Effector memory CD8-positive, alpha-beta T cell (primary cell): ENCODE measurements at places on chromosomes 11 and 22.

DNA sequence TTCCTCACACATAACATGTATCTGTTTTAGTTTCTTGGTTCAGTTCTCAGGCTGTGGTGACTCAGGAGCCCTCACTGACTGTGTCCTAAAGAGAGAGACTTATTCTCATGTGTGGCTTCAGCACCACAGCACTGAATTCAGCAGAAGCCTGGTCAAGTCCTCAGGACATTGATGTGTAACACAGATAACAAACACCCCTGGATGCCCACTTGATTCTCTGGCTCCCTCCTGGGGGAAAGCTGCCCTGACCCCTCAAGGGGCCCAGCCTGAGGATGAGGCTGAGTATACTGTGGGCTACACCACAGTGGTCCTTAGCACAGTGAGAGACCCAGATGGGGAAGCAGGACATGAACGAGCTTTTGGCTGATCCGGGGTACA lies 87.2 kb upstream of the VPREB1 start:
- DNase-seq = no peak

DNA sequence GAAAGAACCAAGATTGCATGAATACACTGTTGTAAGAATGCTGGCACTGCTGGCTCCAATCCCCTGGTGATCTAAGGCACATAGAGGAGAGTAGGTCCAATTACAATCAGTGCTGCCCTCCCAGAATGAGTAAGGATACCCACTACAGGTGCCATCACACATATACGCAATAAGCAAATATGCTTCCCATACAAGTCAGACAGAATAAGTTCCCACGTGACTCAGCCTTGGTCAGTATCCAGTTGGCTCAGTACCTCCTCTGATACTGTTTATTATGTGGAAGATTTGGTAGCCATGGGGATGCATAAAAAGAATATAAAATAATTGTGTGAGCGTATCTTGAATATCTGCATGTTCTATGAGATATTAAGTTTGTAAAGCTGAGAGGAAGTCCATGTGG lies 8.9 kb upstream of the OR2D3 start:
- DNase-seq = no peak

DNA sequence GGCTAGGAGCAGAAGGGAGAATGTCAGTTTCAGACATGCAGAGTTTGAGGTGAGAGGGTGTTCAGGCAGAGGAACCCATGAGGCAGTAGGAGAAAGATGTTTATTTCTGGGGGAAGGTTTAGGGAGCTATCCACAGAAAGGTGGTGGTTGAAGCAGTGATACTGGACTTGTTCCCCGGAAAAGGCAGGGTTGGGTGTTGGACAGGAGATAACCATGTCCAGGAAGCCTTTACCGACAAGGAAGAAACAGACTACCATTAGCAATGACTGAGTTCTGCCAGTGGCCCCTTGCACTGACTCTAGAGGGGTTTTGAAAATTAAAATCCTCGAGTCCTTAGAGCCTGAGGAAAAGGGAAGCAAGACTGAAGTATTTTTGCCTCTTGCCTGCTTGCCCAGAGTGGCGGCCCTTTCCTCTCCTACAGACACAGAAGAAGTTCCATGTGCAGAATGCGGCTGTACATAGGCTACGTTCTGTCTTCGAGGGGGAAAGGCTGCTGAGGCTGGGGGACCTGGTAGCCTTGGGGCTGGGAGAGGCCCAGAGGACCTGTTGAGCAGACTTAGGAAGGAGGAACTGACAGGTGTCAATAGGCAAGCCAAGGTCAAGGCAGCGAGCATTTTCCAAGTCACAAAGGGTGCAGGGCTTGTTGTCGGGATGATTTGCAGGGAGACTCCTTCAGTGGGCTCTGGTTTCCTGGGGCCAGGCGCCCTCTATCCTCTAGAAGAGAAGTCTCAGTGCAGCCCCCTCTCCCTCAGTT lies 146.7 kb downstream of the LDLRAD3 start:
- no peak for DNase-seq

DNA sequence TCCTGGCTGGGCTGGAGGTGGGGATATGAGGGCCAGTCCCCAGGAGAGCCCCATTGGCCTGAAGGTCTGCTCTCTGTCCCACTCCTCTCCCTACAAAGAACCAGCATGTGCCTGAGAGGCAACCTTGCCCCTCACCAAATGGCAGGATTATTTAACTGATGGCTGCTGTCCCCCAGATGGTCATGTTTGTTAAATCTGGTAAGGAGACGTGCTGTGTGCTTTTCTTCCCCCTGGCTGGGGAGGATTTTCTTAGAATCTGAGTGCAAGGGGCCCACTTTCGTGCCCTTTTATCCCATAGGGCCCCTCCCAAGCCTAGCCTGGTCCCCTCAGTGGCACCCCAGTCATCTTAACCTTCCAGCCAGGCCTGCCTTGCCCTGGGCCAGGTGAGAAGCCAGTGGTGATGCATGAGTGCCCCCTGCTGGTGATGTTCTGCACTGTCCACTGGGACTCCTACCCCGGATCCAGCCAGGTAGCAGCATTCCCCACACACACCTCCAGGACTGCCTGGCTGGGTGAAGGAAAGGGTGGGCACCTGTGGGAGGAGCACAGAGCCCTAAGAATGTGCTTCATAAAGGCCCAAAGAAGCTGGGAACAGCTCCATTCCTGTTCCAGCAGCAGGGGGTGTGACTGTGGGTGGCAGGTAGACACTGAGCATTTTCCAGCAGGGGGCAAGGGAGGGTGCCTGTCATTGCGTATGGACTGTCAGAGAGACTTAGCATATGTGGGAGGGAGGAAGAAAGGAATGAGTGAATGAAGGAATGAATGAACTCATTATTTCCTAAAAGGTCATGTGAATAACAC lies 28.9 kb downstream of the MFNG start:
- peak; percentile 88 for DNase-seq

DNA sequence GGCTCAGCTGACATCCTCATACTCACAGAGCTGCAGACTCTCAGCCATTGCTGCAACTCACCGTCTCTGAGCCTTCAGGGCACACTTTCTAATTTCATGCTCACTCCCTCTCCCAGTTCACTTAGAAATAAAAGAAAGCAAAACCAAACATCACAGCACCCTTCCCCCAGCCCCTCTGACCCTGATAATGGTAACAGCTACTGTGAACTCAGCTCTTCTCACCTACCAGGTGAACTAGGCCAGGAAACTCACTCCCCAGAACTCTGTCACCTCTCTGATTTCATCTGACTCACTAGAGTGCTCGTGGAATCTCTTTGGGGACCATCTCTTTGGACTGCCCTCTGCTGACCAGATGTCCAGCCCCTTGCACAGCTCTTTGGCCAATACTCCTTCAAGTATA lies 14.5 kb upstream of the PARVA start:
- peak; percentile 32 for DNase-seq

DNA sequence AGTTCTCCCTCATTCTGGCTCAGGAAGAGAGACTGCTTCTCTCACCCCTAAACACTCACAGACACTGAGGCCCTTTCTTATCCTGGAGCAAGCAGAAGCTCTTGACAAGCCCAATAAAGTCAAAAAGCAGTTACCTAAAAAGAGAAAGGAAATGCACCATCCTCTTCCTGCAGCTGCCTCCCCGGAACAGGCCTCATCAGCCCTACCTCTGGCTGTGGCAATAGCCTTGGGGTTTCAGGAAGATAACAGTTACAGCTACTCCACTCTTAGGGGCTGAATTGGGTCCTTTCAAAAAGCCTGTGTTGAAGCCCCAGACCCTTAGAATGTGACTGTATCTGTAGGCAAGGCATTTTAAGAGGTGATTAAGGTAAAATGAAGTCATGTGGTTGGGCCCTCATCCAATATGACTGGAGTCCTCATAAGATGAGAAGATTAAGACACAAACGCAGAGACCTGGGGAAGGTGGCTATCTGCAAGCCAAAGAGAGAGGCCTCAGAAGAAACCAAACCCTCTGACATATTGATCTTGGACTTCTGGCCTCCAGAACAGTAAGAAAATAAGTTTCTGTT lies 3.5 kb upstream of the LGALS12 start:
- no peak for DNase-seq

- DNase-seq = no peak
Observed at GRCh38 chr11:9847636-9848035, 183.8 kb downstream of the SWAP70 start.

- no peak for DNase-seq
Observed at GRCh38 chr11:16804104-16804947, 65.9 kb downstream of the C11orf58 start.
